Heart left ventricle (tissue), 16 donors: ENCODE measurements at places on chromosomes 7 and 10. TPM values are rescaled to one million over a fixed set of nuclear protein-coding genes. Genes with fewer than 3 reads are reported as not detected.

PTCD1 gene
- polyA plus RNA-seq: 3.7 TPM

CALCR gene
- not detected for polyA plus RNA-seq

FAS gene
- 3.2 TPM for polyA plus RNA-seq

SLC16A12 gene
- polyA plus RNA-seq: 1.7 TPM

ZNF727 gene
- polyA plus RNA-seq: 0.19 TPM

GRCh38 chr10:132251928-132252327, 55.8 kb downstream of the STK32C start:
- no peak for DNase-seq

GRCh38 chr7:147859033-147859432, 731.5 kb upstream of the C7orf33 start:
- DNase-seq: no peak

DNA sequence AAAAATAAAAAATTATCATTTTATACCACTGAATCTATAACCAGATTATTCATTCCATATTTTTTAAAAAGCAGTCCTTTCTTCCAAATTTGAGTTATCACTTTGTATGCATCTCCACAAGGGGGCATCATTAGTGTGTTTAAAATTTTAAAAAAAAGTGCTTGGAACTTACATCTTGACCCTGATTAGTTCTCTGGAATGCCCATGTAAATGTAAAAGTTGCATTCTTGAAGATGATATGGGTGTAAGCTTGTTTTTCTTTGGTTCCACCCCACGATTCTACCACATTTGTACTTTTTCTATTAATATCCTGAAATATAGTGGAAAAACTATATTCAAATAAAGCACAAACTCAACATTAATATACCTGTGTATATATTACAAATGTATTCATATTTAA, 144.9 kb downstream of the ELAPOR2 start:
- no peak for DNase-seq

- DNase-seq: no peak
These were observed 2.7 kb upstream of the NRG3 start for GRCh38 chr10:81872206-81872862.

- no peak for DNase-seq
These were observed 160.5 kb downstream of the FOXP2 start for GRCh38 chr7:114575098-114575497.

DNA sequence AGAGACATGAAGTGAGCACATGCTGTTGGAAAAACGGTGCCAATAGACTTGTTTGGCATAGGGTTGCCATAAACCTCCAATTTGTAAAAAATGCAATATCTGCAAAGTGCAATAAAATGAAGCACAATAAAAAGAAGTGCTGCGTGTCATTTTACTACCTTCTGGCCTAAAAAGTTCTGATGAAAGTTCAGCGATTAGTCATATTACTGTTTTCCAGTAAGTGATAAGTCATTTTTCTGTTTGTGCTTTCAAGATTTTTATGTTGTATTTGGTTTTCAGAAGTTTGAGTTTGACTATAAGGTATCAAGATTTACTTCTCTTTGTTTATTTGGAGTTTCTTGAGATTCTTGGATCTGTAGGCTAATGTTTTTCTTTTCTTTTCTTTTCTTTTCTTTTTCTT, 16.8 kb downstream of the AOAH start:
- no peak for DNase-seq

DNA sequence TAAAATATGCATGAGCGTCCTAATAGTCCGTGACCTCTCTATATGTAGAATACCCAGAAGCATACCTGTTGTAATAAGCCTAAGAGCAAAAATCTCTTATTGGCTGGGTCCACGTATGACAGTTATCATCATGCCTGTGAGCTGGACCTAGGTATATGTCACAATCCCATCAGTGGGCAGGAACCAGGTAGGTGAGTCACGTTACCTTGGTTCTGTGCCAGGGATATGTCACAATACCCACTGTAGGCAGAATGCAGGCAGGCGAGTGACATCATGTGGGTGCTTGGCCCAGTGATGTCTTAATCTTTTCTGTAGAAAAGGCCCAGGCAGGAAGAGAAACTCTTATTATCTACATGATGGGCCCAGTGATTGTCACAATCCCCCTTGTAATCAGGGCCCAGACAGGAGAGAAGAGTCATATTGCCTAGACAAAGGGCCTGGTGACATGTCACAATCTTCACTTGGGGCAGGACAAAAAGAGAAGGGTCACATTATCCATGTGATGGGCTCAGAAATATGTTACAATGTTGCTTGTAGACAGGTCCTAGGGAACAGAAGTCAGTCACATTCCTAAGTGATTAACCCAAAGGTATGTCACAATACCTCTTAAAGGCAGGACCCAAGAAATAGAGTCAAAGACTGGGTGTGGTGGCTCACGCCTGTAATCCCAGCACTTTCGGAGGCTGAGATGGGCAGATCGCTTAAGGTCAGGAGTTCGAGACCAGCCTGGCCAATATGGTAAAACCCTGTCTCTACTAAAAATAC, 12.9 kb upstream of the ZNF736 start:
- no peak for DNase-seq

- no peak for DNase-seq
These were observed 24.1 kb upstream of the SFRP5 start for GRCh38 chr10:97795886-97796285.

DNA sequence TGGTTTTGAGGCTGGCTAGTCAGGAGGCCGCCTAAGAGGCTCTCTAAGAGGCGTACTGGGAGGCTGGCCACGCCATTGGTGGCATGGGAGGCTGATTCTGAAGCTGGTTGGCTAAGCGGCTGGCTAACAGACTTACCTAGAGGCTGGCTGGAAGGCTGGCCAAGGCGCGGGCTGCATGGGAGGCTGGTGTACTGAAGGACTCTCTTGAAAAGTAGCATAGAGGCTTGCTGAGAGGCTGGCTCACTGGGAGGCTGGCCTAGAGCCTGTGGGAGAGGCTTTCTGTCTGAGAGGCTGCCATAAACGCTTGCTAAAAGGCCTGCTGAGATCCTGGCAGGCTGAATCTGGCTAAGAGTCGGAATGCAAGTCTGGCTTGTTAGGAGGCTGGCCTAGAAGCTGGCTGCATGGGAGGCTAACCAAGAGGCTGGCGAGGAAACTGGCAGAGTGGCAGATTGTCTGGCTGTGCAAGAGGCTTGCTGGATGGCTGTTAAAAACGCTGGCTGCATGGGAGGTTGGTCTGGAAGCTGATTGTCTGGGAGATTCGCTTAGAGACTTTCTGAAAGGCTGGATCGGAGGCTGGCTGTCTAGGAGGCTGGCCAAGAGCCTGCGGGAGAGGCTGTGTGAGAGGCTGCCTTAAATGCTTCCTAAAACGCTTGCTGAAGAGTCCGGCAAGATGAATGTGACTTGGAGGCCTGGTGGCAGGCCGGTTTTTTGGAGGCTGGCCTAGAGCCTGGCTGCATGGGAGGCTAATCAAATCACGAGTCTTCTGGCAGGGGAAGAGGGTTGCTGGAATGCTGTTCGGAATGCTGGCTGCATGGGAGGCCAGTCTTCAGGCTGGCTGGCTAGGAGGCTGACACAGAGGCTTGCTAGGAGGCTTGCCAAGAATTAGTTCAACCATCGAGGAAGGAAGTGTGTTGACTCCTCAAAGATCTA, 134.2 kb downstream of the OR13A1 start:
- DNase-seq: no peak

DNA sequence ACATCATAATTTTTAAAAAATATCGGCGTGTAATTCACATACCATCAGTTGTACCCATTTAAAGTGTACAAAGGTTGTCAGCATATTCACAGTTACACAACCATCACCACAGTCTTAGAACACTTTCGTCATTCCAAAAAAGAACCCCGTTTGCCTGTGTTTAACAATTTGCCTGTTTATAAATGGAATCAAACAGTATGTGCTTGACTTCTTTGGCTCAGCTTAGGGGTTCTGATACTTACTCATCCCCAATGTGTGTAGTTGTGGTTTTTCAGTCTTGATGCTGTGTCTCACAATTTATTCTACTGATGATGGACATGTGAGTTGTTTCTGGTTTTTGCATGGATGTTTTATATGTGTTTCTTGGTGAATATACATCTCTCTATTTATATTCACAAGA, 50.0 kb downstream of the PRPF18 start:
- DNase-seq: no peak

GRCh38 chr7:152406491-152406890, 29.3 kb downstream of the KMT2C start:
- DNase-seq: no peak

- DNase-seq: no peak
These were observed 52.9 kb upstream of the GNA12 start for GRCh38 chr7:2897023-2897422.

GRCh38 chr7:771234-772004, 44.3 kb upstream of the PRKAR1B start:
- peak; percentile 90 for DNase-seq

DNA sequence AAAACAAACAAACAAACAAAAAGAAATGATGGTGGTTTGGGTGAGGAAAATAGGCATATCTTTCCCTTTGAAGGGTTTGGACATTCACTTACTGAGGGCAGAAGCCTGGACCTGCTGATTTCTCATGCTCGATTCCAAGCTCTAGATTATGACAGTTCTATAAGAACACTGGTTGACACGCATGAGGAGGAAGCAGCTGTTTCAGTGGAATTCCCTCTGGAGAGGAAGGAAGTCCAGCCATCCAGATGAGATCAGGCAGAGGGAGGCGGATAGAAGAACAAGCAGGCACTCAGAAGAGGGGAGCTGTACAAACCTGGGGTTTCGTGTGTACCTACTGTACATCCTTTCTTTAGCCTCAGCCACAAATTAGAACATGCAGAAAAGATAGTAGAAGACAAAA, 691.9 kb downstream of the INHBA start:
- peak; percentile 32 for DNase-seq

- DNase-seq: peak; percentile 26
These were observed 34.5 kb upstream of the MEOX2 start for GRCh38 chr7:15720849-15721471.

GRCh38 chr7:78015574-78016260, 217.1 kb downstream of the PHTF2 start:
- DNase-seq: no peak

- DNase-seq: peak; percentile 16
These were observed 153.7 kb downstream of the DNAJB6 start for GRCh38 chr7:157490465-157490912.
